Cerebellar nuclear complex (tissue), 1 donor: ENCODE measurements at places on chromosomes 13 and 19.

- peak; percentile 29 for DNase-seq
These were observed at the start of gene GATAD2A for GRCh38 chr19:19404879-19405860. TSS of gene GATAD2A (plus strand) at chr19:19405675. CDS start at chr19:19465346, 59,671 bp downstream.

GRCh38 chr19:27774337-27774736 is 1438.6 kb downstream of the UQCRFS1 start:
- DNase-seq = no peak

GRCh38 chr13:39586151-39586550 is 16.8 kb downstream of the LHFPL6 start:
- DNase-seq = no peak

- DNase-seq = no peak
These were observed at the start of gene ZNF606 for GRCh38 chr19:58002384-58003173. TSS of gene ZNF606 (minus strand) at chr19:58002820. CDS start at chr19:58001319, 1,501 bp downstream.

- DNase-seq = no peak
These were observed 249.5 kb downstream of the COG6 start for GRCh38 chr13:39904959-39905358.

DNA sequence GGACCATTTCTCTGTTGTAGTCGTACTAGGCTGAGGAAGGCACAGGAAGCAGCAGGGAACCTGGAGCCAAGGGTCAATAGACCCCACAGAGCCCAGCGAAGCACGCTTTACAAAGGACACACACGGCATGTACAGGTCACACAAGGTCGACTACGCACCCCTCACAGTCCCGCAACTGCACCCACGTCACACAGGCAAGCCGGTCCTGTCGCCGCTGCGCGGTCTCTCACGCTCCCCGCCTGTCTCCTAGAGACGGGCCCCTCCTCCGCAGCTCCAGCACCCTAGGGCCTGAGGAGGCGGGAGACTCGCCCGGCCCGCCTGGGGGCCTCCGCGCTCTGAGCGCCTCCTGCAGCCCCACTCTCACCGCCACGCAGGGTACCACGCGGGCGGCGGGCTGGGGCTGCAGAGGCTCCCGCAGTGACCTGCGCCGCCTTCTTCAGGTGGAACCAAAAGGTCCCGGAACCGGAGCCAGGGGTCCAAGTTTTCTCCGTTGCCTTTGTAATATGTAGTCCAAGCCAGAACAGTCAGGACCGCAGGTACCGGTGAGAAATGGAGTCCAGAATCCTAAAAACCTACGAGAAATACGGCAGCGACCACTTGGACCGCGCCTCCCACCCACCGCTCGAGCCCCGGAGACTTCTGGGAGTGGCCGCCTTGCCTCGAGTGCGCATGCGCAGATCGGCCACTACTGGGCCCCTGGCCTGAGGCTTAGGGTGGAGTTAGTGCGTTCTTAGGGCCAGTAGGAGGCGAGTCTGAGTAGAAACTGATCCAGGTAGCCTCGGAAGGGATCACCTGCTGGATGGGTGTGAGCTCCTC is at the start of gene ZNF607:
Gene ZNF607, minus strand, starts transcription at position 651 of the 816 bp plus-strand sequence. CDS start 8,143 bp downstream, outside the sequence.
- DNase-seq = no peak

DNA sequence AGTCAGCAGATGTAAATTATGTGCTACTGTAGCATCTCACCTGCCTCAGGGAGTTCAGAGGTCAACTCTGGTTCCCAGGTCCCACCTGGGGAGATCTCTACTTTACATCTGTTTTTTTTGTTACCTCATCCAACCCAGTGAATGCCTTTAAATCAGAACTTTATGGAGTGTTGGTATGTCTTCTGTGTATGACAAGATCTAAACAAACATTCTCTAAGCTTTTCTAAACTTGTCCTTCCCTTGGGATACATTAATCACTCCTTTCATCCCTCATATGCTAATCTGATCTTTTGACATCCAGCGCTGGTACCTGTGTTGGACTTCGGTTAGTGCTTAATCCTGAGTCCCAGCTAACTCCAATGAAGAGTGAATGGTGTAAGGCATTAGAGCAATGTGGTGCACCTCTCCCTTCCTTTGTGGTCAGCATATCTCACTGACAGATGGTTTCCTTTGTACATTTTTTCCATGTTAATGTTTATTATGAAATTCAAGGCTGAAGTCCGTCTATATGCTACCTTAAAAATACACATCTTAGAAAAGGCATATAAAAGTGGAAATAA is 213.4 kb downstream of the ABCC4 start:
- no peak for DNase-seq

- no peak for DNase-seq
These were observed 6.7 kb downstream of the RGCC start for GRCh38 chr13:41463838-41464602.

DNA sequence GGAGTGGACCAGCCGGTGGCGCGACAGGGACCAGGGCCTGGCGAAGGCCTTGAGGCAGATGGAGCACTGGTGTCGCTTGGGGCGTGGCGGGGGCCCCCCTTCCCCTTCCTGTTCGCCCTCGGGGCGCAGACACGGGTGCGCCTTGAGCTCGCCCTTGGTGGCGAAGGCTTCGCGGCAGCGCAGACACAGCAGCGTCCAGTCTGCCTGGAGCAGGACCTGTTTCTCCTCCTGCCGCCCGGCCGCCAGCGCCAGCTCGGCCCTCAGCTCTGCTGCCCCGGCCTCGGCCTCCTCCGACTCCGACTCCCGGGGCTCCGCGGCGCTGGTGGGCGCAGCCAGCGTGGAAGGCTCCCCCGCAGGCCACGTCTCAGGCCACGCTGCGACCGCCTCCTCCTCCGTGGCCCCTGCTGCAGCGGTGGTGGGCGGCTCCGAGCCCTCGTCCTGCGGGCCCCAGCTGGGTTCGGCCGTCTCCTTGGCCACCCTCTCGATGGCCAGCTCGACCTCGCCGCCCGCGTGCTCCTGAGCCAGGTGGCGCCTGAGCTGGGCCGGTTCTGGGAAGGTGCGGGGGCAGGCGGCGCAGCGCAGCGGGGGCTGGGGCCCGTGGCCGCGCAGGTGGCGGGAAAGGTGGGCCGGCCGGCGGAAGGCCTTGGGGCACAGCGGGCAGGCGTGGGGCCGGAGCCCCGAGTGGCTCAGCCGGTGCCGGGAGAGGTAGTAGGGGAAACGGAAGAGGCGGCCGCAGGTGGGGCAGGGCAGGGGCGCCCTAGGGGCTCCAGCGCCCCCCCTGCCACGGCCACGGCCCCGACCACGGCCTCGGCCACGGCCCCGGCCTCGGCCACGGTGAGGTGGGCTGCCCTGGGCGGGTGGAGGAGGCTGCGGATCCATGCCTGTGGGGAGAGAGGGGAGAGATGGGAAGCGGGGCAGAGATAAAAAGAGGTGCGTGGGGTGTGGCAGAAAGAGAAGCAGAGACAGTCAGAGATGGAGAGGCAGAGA is 1.6 kb downstream of the ZNF579 start:
- no peak for DNase-seq

DNA sequence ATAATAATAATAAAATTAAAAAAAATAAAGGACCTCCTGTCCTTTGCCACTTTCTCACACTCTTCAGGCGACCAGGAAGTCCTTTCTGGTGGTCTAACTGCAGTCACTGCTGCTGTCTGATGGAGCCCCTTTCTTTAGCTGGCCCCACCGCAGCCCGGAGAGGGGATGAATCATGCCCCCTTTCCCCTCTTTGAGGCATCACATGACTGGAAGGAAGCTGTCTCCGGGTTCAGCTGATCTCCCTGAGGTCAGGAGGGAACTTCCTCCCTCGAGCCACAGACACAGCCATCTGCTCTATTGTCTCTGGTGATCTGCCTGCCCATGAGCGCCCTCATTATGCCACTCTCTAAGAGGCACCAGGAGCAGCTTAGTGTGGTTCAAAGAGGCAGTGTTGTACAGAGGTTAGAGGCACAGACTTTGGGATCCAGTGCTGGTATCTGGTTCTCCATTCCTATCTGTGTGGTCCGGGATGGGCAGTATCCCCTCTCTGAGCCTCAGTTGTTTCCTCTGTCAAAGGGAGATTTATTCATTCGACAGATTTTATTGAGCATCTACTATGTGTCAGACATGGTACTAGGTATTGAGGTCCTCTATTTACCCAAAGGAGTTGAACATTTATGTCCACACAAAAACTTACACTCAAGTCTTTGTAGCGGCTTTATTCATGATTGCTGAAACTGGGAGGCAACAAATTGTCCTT is 30.0 kb downstream of the VAV1 start:
- no peak for DNase-seq

- no peak for DNase-seq
These were observed 16.2 kb upstream of the ANGPTL8 start for GRCh38 chr19:11223200-11223599.

GRCh38 chr13:107192289-107192688 is 624.4 kb upstream of the ARGLU1 start:
- no peak for DNase-seq

DNA sequence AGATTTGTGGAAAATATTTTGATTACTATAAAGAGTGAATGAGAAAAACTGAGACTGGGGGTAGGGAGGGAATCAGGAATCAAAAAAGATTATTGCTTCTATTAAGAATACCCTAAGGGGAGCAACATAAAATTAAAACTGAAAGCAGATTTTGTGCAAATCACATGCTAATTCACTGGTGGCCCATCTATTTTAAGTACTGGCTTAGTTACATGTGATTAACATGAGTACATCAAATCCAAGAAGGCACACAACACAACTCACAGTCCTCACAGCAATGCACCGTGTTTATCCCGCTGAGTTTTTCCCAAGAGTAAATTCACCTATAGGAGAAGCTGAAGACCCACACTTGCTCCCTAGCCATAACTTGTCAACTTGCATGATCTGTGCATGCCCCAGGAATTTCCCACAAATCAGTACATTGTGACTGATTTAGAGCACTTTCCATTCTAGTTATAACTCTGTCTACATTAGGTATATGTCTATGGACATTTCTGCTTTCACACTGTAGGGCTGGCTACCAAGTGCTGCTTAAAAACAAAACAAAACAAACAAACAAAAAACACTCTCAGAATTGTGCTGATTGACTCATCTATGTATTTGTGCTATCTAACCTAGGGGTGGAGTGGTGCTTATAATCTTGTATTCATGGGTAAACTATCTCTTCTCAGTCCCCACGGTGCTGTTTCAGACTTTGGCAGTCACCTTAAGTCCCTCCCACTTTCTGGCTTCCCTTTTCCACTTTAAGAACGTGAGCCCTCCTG is 24.3 kb downstream of the AMER2 start:
- DNase-seq = no peak

DNA sequence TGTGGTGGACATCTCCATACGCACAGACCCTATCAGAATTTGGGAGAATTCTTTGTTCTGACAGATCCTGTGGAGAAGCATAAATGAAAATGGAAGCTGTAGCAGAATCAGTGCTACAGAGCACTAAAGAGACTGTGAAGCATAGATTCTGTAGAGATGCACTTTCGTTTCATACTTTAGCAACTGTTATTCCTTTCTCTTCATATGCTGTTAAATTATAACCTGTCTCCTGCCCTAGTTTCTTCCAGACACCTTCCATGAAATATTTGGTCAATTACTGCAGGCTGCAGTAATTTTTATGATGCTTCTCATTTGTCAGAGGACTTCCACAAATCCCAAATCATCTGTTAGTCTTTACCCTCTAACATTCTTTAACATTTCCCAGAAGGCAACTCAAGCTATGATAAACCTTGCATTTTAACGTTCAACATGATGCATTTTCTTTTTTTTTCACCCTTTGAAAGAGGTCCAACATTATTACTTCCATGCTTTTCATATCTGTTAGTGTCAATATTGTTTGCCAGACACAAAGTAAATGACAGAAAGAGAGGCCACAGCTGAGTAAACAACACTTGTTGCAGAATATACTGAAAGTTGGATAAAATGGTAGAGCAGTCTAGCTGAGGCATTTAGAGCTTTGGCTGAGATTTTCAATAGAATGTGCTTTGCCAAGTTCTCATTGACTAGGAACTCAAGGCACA is 412.7 kb downstream of the LMO7 start:
- no peak for DNase-seq

DNA sequence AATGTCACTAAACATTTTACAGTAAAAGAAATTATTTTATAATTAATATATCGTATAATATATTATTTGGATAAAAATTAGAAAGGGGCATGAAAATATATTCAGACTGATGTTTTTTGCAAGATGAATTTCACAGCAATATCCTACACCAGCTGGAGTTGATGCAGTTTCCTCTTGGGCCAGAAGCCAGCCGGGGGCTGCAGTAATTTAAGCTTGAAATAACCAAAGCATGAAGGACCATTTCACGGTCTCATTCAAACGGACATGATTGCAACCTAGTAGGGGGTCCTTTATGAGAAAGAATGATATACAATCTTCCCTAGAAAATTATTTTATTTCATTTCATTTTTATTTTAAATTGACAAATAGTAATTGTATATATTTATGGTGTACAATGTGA is 797.2 kb upstream of the PCDH9 start:
- no peak for DNase-seq

- DNase-seq = no peak
These were observed 20.5 kb downstream of the VASP start for GRCh38 chr19:45527731-45528130.

- DNase-seq = no peak
These were observed 5.2 kb downstream of the TRIP10 start for GRCh38 chr19:6744381-6745301.

GRCh38 chr19:30222992-30223865 is 149.0 kb upstream of the ZNF536 start:
- DNase-seq = no peak

DNA sequence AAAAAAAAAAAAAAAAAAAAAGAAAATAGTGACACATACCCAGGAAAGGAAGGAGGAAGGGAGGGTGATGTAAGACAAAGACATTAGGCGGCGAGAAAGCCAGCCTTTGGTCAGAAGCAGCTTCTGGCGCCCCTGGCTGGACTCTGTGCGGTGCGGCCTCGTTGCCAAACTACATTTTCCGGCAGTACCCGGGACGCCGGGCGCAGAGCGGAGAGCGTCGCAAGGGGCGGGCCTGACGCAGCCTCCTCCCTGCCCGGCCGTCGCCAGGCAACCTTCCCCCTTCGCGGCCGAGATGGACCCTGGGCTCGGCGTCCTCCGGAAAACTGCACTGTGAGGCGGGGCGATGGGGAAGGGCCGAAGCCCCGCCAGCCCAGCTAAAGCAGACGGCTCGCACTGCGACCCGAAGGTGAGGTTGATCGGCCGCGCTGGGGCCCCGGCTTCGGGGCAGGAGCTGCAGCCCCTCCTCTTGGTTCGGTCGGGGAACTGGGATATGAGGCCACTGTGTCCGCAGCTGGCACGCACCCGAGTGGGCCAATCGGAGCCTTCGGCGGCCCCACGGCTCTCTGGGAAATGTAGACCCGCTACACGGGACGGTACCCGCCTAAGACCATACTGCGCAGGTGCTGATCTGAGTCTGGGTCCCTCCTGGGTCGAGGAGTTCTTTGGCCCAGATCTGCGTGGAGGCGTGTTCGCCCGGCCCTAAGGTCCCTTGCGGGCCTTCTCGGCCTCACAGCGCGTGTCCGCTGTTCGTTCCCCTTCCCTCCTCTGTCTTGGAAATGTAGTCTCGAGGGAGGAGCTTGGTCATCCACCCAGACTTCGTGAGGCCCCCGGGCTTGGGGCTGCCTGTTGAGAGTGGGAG is 2.3 kb upstream of the MZF1 start:
- no peak for DNase-seq

GRCh38 chr19:11091703-11092153 is 2.5 kb downstream of the LDLR start:
- no peak for DNase-seq

- peak; percentile 81 for DNase-seq
These were observed at the start of gene WASF3 for GRCh38 chr13:26557393-26558073. TSS of gene WASF3 (plus strand) at chr13:26557683. CDS start at chr13:26642271, 84,588 bp downstream.

- DNase-seq = no peak
These were observed 2.7 kb upstream of the RUBCNL start for GRCh38 chr13:46389457-46390451.

GRCh38 chr13:90968166-90968904 is 379.2 kb upstream of the MIR17HG start:
- no peak for DNase-seq

- DNase-seq = no peak
These were observed 207.3 kb downstream of the DLEU7 start for GRCh38 chr13:50636007-50636704.

- no peak for DNase-seq
These were observed 29.2 kb upstream of the FXYD3 start for GRCh38 chr19:35086455-35086854.

- no peak for DNase-seq
These were observed 4.6 kb upstream of the CDC16 start for GRCh38 chr13:114230117-114230516.
